ENCODE measurements at places on chromosomes 1 and 21.

GRCh38 chr1:207502726-207503125, 6.8 kb downstream of the CR1 start:
- DNase-seq = no peak

- DNase-seq = no peak
Measured at GRCh38 chr1:96309783-96310182, 411.8 kb upstream of the PTBP2 start.

DNA sequence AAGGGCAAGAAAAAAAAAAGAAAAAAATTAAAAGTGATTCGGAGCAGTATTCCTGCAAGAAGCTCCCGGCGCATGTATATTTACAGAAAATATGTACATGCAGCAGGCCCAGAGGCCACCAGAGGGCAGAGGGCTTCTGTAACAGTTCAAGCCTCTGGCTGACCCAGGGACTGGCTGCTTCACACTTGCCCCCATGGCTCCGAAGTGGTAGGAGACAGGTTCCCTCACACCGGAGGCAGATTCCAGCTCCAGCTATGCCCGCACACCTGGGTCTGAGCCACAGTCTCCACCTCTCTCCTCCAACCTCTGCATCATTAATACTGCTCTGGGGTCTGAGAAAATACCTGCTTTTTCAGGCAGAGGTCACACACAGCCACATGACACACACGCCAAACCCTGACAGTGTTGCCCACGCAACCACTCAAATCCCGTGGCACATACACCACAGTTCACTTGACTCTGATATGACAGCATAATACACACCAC, 2.2 kb upstream of the ARHGAP30 start:
- DNase-seq = no peak

DNA sequence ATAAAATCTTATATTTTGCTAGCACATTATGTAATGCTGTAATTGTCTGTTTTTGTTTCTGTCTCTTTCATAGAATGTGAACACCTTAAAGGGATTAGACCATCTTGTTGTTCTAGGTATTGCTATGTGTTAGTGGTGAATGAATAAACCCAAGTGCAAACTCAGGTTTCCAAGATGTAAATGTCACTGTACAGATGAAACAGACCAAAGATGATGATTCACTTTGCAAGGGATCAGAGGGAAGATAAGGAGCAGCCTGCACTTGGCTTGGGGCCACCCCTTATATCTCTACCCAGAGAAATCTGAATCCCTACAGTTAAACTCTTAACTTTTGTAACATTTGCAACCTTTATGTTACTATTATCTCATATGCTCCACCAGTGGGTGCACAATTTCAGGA, 25.4 kb downstream of the UROD start:
- DNase-seq = no peak

DNA sequence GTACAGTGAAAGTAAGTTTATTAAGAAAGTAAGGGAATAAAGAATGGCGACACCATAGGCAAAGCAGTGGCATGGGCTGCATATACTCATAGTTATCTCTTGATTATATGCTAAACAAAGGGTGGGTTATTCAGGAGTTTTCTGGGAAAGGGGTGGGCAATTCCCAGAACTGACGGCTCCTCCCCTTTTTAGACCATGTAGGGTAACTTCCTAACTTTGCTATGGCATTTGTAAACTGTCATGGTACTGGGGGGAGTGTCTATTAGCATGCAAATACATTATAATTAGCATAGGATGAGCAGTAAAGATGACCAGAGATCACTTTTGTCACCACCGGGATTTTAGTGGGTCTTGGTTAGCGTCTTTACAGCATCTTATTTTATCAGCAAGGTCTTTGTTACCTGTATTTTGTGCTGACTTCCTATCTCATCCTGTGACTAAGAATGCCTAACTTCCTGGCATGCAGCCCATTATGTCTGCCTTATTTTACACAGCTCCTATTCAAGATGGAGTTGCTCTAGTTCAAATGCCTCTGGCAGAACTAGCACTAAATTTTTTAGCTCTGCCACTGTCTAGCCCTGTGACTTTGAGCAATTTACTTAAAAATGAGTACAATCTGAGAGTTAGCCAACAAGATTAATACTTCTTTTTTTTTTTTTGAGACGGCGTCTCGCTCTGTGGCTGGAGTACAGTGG, 110.3 kb upstream of the PALMD start:
- no peak for DNase-seq

DNA sequence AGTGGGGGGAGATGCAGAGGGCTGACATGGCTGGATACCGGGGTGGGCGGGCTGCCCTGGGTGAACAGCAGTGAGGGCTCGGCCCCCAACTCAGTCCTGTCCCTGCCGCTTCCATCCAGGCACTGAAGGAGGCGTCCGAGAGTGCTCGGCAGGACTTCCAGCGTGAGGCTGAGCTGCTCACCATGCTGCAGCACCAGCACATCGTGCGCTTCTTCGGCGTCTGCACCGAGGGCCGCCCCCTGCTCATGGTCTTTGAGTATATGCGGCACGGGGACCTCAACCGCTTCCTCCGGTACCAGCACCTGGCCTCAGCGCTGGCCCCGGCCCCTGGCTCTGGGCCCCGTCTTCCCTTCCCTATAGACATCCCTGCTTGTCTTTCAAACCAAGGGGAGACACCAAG, 15.6 kb downstream of the NTRK1 start:
- DNase-seq = no peak

DNA sequence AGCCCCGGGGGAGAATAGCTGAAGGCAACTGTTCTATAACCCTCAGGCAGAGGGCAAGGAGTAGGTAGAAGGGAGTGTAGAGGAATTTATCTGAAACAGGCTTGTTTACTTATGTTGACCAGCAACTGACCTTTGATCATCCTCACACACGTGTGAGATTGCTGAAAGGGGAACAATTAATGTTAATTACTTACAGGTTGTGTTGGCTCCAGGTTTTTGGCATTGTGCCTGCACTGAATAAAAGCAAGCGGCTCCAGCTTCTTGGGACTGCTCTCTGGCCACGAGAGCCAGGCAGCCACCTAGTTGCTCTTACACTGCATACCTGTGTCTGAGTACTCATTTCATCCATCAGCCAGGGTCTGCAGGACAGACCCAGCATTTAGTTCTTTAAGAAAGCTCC, 41.3 kb upstream of the ARHGEF10L start:
- DNase-seq = no peak

- DNase-seq = no peak
Measured at GRCh38 chr1:248811514-248812490, 13.9 kb downstream of the SH3BP5L start.

DNA sequence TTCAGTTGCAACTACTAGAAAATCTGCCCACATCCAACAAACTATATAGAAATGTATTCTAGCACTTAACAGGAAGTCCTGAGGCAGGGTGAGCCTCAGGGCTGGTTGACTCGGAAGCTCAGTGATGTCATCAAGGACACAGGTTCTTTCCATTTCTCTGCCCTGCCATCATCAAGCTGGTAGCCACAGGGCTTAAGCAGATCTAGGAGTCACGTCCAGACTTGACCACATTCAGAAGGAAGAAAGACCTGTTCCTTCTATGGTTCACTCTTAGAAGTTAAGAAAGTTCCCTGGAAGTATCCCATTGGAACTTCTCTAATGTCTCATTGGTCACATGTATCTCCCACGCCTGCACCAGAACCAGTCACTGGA, 438.1 kb downstream of the PRDM2 start:
- no peak for DNase-seq

DNA sequence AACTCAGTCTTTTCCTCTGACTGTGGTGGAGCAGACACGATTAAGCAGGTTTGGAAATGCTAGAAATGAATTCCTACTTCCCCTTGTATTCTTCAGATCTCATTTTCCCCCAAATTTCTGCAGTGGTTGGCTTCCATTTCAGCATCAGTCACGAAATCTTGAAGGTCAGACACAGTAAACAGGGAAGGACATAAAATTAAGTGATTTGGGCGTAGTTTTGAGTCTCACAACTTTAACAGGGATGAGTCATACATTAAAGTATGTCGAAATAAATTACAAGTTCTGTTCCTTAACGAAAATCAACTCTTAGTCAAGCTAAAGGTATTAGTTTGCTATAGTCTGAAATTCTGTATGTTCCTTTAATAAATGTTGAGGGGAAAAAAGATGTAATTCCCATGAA, 61.1 kb downstream of the HNRNPR start:
- DNase-seq = no peak

DNA sequence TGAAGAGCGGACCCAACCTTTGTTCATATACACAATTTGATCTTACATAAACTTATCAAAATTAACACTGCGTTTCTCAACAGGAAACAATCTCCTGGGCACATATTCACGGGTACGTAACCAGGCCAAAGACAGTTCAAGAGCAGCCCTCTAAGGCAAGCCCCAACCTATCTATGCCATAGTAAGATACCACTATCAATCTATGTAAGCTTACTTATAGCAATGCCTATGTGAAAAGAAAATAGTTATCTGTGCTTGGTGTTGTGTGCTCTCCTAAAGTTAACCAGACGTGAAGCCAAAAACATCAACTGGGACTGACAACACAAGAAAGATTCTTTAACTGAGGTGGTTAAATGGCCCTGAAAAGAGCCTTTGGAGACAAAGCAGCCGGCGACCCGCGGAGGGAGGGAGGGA, 49.4 kb upstream of the BOLA1 start:
- DNase-seq = no peak

- no peak for DNase-seq
Measured at GRCh38 chr21:33411949-33412430, 8.8 kb downstream of the IFNGR2 start.

- DNase-seq = no peak
Measured at GRCh38 chr1:201737352-201738060, 91.5 kb upstream of the IPO9 start.

DNA sequence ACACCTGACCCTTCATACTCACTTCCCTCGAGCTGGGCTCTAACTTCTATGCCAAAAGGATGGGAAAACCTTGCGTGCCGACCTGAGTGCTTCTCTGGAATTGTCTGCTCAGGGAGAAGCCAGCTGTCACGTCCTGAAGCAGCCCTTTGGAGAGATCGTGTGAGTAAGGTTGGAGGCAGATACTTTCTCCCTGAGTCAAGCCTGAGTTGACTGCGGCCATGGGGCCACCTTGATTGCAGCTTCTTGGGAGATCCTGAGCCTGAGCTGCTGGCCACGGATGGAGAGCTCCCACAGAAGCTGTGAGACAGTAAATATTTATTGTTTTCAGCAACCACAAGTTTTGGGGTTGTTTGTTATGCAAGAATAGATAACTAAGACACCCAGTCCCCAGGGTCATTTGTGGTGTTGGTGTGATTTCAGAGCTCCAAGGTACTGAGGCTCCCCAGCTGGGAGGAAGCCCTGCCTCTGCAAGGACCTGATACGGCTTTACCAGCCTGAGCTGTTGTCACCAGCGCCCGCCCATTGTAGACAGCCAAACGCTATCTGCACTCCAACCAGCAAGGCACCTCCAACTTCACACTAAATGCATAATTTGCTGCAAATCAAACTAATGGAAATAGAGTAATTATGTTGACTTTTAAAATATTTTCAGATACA, 531.6 kb downstream of the PTPRU start:
- DNase-seq = no peak

GRCh38 chr1:214370615-214371014, 89.7 kb downstream of the SMYD2 start:
- no peak for DNase-seq

DNA sequence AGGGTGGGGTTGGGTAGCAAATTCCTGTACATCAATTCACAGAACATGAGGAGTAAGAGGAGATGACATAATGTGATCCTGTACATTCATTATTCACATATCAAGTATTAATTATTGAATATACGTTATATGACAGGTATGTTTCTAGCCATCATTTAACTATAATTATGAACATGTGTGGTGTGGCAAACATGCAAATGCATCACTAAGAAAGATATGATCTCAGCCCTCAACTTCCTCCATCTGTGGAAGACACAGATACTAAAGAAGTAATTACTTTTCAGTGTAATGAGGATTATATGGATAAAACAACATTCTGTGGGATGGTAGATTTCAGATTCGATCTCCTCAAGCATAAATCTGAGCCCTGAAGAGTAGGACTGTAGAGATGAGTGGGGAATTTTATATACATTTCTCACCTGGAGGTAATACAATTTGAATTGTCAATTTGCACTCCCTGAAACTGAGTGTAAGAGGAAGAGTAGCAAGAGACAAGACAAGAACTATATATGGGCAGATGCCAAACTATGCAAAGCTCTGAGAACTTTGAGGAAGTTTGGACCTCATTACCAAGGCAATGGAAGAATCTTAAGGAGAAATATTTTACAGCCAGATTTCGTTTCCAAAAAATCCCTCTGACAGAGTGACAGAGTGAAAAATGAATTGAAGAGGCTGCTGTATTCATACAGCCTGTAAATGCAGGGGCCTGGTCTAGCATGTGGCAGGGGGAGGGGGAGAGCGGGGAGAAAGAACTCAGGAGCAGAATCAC, 275.5 kb downstream of the TPR start:
- no peak for DNase-seq

GRCh38 chr1:220804202-220804586, 17.5 kb downstream of the MTARC1 start:
- DNase-seq = no peak

DNA sequence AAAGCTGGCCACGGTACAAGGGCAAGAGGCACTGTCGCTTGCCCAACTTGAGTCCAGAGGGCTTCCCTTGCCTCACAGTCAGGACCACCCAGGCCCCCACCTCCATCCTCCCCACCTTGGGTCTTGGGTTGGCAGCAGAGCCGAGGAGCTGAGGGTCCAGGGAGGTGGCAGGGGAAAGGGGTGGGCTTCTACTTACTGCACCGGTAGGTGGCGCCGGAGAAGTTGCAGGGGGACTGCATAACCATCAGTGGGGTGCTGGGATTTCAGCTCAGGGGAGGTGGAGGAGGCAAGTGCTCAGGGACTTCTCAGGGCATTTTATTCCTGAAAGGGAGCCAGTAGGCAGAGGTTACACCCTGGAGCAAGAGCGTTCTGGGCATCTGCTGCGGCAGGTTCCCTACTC, 44.0 kb downstream of the TRIM62 start:
- no peak for DNase-seq

- no peak for DNase-seq
Measured at GRCh38 chr1:5189384-5189783, 535.0 kb downstream of the AJAP1 start.

DNA sequence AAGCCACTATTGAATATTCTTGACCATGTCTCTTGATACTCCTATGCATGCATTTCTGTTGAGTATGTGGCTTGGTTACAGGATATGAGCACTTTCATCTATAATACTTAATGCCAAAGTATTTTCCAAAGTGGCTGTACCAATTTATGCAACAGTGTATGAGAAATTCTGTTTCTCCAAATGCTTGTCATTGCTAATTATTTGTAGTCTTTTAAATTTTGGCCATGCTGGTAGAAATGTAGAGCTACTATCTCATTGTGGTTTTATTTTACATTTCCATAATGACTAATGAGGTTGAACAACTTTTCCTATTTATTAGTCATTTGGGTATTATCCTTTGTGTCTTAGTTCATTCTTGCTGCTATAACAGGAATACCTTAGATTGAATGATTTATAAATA, 71.4 kb upstream of the TSPAN2 start:
- DNase-seq = no peak
